ENCODE measurements at places on chromosomes 7 and 10.

DNA sequence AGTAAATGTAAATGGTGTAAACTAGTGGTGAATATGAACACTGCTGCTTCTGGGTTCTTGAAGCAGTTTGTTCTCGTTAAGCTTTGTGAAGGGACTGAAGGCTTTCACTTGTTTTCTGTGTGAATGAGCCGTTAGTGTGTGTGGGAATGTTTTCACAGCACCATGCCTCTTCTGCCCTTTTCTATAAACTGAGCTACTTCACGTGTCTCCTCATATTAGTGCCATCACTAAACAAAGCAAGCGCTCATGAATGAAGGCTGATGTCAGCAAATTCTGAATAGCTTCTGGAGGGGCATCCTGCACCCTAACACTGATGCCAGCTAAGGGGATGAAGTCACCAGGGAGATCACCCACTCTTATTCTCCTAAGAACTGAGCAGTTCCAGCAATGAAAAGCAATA lies 205.6 kb upstream of the ETV1 start:
- no peak for DNase-seq

DNA sequence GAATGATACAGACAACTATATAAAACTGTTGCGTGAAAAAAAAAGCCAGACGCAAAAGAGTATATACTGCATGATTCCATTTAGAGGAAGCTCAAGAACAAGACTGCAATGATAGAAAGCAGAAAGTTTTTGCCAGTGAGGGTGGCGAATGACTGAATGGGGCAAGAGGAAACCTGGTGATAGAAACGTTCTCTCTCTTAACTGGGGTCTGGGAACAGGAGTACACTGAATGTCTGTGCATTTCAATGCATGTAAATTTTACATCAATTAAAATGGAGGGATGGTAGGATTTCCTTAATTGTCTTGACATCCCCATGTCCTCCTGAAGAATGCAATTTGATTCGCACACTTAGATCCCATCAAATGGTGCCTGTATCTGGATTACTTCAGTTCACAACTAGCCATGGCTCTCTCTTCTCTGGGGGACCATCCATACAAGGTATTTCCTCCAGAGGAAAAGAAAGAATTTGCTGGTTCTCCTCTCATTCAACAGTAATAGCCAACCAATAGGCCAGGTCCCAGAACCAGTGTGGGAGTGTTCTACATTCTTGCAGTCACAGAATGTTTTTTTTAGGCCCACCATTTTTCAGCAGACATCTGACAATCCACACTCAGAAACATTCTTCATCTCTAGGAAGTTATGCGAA lies 221.0 kb upstream of the KLF14 start:
- no peak for DNase-seq

- DNase-seq = no peak
Observed at GRCh38 chr10:104895981-104896380, 254.9 kb downstream of the SORCS3 start.

DNA sequence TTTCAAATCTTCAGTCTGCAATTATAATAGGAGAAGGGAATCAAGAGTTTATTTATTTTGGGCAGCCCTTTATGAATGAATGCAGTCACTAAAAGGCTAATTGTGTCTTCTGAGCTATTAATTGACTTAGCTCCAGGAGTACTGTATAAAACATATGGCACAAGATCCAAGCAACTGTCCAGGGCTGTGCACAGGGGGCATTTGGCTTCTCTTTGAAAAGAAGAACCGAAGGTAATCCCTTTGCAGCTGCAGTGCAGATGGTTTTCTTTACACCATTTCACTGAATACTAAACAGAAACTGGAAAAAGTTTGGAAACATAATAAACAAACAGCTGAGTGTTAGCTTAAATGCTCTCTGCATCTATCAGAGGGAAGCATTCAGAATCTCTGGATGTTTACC lies 282.6 kb upstream of the LRRN3 start:
- DNase-seq = no peak

DNA sequence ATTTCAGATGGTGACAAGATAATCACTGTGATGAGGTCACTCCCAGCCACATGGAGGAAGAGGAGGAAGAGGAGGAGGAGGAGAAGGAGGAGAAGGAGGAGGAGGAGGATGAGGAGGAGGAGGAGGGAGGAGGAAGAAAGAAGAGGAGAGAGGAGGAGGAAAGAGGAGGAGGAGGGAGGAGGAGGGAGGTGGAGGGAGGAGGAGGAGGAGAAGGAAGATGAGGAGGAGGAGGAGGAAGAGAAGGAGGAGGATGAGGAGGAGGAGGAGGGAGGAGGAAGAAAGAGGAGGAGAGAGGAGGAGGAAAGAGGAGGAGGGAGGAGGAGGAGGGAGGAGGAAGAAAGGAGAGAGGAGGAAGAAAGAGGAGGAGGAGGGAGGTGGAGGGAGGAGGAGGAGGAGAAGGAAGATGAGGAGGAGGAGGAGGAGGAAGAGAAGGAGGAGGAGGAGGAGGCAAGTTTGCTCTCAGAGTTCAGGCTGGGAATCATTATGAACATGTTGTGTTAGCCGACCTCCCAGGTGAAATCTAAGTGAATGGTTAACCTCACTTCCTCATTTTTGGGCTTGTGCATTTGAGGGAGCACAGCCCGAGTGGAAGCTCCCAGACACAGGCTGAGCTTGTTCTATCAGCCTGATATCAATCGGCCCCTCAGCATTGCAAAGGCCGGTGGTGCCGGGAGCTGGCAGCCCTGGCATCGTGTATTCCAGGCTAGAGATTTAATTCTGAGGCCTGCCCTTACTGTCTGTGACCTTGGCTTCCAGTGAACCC lies 236.2 kb upstream of the PITRM1 start:
- no peak for DNase-seq

GRCh38 chr7:44987996-44988395 lies 9.2 kb upstream of the MYO1G start:
- DNase-seq = no peak

- DNase-seq = no peak
Observed at GRCh38 chr7:106493041-106493731, 167.8 kb downstream of the CCDC71L start.

DNA sequence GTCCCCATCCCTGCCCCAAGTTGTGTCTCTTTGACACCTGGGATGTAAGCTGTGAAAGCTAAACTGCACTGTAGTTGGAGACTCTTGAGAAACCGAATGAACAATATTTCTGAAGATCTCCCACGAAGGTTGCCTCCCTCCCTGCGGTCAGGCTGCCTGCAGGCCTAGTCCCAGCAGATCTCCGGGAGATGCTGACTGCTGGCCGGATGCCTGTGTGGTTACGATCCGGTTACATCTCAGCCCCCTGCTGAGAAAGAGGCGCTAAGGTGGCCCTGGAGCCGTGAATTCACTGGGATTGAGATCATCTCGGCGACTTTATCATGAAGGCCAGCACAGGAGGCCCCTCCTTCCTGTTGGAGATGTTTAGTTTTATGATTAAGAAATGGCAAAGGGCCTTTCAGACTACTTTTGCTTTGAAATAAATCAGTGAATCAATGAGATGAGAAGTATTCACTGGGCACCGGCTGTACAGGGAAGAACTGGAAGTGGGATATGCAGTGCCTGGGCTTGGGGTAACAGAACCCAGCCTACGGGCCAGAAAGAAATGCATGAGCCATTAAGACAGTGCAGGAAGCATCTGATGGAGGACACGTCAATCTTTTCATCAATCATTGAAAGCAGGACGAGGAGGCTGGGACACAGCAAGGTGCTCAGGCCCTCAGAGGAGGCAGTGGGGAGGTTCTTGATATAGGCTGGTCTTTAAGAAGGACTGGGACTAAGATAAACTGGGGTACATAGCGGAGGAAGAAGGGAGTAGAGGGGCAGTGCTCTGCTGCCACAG lies 177.6 kb downstream of the PRKAG2 start:
- DNase-seq = no peak

DNA sequence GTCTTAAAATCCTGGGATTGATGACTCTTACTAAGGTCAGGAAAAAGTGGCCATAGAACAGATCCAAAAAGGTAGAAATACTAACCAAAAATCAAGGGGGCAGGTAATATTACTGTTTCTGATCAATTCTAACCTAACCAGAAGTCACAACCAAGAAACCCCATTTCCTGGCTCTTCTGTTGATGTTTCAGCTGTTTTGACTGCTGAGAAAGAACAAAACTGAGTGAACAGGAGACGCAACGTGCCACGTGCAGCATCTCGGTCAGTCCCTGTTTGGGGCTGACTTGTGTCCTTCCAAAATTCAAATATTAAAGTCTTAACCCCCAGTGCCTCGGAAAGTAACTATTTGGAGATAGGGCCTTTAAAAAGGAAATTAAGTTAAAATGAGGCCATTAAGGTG lies 56.8 kb downstream of the JAZF1 start:
- DNase-seq = no peak

- no peak for DNase-seq
Observed at GRCh38 chr10:17784688-17785087, 24.5 kb upstream of the MRC1 start.

DNA sequence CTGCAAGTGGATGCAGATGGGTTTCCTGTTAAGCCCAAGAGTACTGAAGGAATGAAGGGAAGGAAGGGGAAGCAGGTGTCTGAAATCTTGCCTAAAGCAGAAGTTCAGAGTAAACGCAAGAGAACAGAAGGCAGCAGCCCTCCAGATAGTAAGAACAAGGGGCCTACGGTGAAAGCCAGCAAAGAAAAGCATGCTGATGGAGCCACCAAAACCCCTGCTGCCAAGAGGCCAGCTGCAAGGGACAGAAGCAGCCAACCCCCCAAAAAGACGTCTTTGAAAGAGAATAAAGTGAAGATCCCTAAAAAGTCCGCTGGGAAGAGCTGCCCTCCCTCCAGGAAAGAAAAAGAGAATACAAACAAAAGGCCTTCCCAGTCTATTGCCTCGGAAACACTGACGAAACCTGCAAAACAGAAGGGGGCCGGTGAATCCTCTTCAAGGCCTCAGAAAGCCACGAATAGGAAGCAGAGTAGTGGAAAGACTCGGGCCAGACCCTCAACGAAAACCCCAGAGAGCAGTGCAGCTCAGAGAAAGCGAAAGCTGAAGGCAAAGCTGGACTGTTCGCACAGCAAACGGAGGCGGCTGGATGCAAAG lies 152.5 kb downstream of the LCOR start:
- no peak for DNase-seq

DNA sequence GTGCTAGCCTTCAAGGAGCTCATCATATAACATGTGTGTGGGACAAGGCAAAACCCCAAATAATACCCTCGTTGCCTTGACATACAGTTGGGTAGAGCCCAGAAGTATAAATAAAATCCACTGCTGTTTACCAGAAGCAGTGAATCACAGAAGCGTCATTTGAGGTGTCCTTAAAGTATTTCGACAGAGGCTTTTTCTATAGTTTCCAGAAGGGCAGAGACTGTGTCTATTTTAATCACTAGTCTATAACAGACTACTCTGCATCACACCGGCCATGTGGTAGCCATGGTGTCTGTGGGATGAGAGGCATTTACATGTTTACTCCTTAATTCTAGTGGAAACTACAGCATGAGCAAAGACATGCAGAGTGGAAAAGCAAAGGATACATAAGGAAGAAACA lies 131.3 kb downstream of the CTTNBP2 start:
- DNase-seq = no peak

- DNase-seq = no peak
Observed at GRCh38 chr10:33497338-33497737, 162.9 kb upstream of the NRP1 start.

DNA sequence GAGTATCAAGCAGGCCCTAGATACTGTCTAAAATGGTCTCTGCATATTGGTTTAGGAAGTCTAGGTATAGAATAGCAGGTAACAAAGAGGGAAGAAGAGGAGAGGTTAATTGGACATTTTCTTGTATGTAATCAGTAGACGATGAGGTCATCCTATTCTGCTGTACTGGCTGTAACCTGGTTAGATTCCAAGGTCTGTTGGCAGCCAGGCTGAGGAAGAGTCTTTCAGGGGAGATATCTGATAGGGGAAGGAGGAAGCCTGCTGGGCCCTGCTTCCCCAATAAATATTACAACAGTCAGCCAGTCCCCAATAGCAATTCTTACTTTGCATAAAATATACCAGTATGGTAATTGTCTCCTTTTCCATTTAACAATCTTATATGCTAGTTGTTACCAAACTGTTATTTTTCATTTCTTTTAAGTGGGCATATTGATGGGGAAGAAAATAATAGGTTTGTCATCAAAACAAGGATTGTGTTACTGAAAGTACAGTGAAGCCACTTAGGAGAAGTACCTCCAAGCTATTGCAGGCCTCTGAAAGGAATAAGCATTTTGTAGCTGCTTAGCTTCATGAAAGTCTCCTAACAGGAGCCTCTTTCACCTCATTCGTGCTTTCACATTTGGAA lies 186.4 kb downstream of the LRRC4 start:
- no peak for DNase-seq

DNA sequence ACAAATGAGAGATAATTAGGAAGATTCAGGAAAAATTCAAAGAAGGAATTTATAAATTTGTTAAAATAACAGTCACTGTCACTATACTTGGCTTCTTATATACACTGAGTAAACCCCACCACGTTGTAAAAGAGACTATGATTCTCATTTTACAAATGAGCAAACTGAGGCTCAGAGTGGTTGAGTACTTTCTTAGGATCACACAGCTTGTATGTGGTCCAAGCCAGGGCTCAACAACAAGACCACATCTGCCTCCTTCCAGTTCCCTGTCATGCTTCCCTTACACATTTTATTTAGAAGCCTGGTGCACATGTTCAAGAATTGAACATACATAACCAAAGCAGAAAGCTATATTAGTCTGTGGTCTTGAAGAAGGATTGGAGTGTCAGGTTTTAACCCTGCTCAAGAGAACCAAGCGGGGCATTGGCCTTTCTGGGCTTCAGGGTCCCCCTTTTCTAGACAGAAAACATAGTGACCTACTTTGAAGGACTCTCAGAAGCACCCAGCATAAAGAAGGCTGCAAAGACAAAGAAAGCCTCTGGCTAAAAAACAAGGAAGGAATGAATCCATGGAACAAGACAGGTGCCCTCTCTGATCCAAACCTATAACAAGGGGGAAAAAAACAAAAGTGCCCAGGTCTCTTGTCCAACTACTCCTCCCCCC lies 846 bp downstream of the MRLN start:
- DNase-seq = no peak

DNA sequence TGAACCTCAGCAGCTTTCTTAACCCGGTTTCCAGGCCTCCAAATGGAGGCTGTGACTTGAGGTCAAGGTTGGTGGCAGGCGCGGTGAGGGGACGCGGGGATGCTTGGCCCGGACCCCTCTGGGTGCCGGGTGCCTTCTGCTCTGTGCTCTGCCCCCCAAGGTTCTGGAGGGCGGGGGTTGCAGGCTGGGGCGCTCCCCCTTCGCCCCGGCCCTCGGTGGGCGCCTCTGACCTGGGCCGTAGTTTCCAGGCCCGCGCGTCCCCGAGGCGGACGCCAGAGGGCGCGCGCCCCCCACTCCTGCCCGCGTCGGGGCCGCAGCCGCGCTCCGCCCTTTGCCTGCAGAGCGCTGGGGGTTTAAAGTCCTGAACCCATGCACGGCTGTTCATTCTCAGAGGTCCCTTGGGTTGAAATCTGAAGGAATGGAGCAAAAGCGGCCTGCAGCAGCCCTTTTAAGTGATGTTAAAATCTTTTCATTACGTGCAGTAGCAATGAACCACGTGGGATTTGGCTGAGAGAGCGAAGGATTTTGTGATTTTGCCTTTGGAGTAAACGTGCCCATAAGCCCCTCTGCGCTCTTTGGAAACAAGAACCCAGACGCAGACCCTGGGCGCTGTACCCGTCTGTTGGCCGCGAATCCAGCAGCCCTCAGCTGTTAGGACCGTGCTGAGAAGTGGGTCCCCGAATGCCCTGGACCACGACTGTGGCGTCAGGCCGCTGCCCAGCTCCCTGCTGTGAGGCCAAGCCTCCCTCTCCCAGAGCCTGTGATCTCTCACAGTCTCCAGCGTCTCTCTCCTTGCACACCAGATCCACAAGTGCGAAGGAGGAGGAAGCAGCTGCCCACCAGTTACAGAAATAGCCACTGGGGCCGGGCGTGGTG lies 135.0 kb downstream of the ACTR3B start:
- DNase-seq = no peak

GRCh38 chr10:110650265-110650668 lies 6.1 kb downstream of the RBM20 start:
- DNase-seq = no peak
